ENCODE measurements at places on chromosomes 2 and 18.

- no peak for DNase-seq
Measured at GRCh38 chr2:167181134-167181533, 292.9 kb downstream of the XIRP2 start.

GRCh38 chr18:75246721-75247610, 36.4 kb downstream of the TSHZ1 start:
- no peak for DNase-seq

- DNase-seq: no peak
Measured at GRCh38 chr2:176247859-176248258, 21.4 kb upstream of the MTX2 start.

DNA sequence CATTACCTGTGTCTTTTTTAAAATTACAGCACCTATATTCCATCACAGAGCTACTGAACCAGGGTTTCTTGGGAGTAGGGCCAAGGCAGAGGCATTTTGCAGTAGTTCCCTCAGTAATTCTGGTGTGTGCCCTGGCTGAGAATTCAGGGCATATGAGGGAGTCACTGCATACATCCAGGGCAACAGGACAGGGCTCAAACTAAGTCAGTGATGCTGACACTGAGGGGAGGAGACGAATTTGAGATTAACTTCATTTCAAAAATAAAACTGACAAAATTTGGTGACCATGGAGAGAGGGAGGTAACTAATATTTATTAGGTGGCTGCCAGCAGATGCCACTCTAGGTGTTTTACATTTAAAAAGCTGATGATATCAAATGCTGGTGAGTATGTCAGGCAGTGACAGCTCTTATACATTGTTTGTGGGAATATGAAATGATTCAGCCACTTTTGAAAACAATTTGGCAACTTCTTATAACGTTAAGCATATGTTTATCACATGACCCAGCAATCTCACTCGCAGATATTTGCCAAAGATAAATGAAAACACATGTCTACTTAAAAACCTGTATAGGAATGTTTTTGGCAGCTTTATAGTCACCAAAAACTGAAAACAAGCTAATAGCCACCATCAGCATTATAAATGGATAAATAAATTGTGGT, 20.3 kb downstream of the STRADB start:
- no peak for DNase-seq

GRCh38 chr18:75581336-75582131, 154.0 kb upstream of the SMIM21 start:
- DNase-seq: no peak

GRCh38 chr2:96960153-96960961, 26.0 kb downstream of the FAM178B start:
- DNase-seq: peak; percentile 84

- peak; percentile 52 for DNase-seq
Measured at GRCh38 chr2:218569038-218569431, 396 bp downstream of the CNOT9 start.

DNA sequence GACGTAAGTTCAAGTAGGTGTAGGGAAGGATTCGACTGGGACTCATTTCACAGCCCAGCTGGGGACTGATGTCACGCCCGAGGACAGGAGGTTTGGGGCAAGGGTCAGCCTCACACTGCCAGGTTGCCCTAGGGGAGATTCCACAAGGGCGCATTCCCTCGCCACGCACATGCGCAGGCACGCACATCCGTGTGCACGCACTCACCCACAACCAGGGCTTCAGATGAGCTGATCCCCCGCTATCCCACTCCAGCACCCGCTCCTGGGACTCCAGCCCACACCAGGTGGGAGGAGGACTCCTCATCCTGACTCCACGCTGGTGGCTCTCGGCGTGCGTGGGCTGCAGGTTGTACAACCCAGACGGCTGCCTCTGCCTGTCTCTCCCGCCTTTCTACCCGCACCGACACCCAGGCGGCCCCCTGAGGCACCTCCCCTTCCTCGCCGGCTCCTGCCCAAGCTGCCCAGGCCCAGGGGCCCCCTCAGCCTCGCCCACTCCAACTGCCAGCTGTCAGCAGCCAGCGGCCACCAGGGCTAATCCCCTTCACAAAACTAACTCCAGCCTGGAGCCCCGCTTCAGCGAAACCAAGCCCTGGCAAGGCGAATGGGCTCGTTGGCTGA, 47.8 kb upstream of the FOSL2 start:
- DNase-seq: no peak

- no peak for DNase-seq
Measured at GRCh38 chr2:101446869-101447268, 28.0 kb downstream of the RFX8 start.

DNA sequence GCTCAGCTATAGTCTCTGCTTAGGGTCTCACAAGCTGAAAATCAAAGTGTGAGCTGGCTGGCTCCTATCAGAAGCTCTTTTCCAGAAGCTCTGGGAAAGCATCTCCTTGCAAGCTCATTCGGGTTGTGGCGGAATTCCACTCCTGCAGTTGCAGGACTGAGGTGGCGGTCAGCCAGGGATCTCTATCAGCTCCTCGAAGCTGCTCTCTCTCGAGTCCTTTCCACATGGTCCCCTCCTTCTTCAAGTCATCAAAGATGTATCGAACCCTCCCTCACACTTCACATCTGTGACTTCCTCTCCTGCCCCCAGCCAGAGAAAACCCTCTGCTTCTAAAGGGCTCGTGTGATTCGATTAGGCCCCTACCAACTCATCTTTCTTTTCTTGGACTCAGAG, 141.7 kb downstream of the ZFP36L2 start:
- no peak for DNase-seq

- no peak for DNase-seq
Measured at GRCh38 chr2:110106642-110107041, 9.0 kb downstream of the MALL start.

- DNase-seq: no peak
Measured at GRCh38 chr18:26335156-26335555, 108.9 kb downstream of the TAF4B start.

DNA sequence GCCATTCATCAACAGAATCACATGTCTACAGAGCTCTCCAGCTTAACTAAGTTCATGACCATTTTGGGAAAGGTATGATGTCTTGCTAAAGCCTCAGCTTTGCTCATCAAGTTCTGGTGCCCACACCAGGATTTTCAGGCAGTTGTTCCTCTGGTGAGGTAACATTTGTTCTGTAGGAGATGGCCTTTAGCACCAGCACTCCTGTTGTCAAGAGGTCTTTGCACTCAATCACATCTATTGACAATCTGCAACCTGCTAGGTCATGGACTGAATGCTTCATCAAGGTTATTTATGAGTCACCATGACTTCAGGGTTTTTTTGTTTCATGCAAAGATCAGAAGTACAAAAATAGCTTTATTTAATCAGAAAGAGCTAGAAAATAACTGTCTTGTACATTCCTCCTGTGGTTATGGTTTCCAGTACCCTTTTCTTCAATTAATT, 36.6 kb upstream of the VIT start:
- no peak for DNase-seq

DNA sequence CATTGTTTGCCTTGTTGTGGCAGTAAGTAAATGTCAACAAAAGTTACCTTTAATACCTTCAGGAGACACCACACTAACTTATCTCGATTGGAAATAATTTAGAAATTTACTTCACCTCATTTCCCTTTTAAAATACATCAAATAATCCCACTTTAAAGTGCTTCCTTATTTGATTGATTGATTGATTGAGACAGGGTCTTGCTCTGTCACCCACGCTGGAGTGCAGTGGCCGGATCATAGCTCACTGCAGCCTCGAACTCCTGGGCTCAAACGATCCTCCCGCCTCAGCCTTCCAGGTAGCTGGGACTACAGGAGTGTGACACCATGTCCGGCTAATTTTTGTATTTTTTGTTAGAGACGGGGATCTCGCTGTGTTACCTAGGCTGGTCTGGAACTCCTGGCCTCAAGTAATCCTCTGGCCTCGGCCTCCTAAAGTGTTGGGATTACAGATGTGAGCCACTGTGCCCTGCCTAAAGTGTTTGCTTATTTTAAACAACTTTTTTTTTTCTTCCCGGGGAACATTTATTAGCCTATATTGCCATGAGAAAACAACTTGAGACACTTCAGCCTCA, 12.0 kb upstream of the PAX3 start:
- DNase-seq: no peak

DNA sequence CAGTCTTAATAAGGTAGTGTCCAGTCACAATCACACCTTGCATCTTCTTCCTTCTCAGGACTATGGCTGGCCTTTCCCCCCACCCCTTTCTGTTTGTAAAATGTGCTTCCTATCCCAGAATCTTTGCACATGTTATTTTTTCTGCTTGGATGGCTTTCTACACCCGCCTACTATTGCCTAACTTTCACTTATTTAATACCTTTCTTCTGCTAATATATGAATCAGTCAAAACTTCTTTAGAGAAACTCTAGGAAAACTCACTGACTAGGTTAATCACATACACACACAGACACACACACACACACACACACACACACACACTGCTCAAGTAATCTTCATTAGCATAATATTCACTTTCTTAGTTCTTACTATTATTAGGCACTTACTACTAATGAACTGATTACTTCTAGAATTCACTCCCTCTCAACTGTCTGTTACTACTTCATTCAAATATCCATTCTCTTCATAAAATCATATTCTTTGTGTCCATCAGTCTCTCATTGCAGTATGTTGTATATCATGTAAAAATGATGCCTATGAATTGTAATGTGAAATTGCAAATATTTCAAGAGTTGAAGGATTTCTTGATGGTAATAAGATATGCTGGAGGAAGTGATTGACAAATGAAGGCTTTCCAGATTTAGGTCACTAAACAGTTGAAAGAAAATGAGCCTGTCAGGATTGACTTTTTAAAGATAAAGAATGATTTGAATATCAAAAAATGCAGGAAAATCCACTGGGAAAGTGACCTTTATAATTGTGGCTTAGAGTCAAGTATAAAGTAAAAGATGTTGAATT, 51.2 kb downstream of the CLIP4 start:
- DNase-seq: no peak

GRCh38 chr2:108870069-108870644, 83.6 kb downstream of the CCDC138 start:
- DNase-seq: no peak

GRCh38 chr18:48934415-48934722, 16.4 kb downstream of the SMAD7 start:
- DNase-seq: no peak

DNA sequence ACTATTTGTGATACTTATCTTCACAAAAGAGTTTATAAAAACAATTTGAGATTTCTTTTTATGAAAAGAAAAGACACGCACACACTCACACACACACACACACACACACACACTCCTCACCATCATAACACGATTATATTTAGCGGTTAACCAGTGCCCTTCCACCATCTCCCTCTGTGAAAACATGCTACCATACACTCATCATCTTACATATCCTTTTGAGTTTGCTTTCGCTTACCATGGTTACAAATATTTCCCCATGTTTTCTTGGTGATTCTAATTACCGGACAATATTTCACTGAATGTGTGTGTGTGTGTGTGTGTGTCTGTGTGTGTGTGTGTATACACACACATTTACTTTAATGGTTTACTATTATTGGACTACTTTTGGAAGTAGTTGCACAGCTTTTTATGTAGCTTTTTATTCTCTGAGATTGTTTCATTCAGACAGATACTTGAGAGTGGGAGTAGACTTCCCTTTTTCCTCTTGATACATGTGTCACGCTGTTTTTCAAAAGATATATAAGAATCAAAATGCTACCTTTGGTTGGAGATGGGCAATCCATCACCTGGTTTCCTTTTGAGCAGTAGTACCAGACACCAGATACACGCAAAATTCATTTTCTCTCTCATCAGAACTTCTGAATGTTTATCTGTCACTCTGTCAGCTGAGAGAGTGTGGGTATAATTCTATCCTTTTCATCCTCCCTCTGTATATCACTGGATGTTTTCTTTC, 138.1 kb downstream of the SETBP1 start:
- DNase-seq: no peak

- no peak for DNase-seq
Measured at GRCh38 chr2:27636766-27637165, 7.9 kb downstream of the GPN1 start.

DNA sequence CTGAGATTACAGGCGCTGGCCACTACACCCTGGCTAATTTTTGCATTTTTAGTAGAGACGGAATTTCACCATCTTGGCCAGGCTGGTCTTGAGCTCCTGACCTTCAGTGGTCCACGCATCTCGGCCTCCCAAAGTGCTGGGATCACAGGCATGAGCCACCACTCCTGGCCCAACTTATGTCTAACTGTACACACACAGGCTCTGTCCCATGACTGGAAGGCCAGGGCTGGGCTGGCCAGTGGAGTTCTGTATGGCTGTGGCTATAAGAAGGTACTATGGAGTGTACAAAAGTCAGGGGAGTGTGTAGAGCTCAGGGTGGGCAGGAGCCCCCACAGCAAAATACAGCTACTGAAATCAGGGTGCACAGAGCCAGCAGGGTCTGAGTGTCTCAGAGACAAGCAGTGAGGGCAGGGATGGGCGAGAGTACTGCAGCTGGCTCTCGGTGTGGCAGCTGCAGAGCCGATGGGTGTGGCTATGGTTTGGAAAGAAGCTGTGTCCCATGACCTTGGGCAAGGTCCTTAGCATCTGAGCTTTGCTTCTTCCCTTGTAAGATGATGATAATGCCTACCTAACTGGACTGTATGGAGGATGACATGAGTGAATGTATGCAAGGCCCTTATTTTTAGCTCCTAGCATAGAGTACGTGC, 10.4 kb upstream of the MSGN1 start:
- no peak for DNase-seq

DNA sequence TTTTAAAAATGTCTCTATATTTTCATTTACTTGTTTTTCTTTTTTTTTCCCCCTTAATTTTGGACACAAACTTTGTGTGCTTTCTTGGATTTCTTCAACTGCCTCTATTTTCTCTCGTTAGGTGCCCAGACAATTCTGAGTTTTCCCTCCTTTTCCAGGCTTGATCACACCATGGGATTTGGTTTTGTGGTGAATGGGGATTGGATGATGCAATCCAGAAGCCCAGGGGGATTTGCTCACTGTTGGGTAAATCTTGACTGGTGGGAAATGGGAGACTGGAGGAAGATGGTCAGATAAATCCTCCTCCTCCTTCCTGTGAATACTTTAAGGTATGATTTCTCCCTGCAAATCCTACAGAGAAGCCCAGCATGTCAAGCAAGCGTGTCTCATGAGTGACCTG, 19.5 kb upstream of the PAX8 start:
- DNase-seq: no peak

GRCh38 chr2:138084206-138084605, 119.9 kb downstream of the HNMT start:
- DNase-seq: no peak

DNA sequence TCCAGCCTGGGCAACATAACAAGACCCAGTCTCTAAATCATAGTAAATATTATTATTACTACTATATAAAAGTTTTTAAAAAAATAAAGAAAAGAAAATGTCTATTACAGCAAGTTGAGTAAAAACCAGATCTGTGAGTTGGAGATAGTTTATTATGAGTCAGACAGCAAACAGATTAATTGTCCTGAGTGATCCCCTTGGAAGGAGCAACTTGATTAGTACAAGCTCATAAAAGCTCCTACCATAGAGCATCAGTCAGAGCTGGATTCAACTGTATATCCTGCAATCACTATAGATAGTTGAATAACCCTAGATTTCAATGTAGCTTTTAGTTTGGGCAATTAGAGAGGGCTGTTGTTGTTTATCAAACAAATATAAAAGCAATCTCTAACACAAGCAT, 84.1 kb downstream of the TRABD2A start:
- no peak for DNase-seq

- no peak for DNase-seq
Measured at GRCh38 chr2:41853427-41854191, 194.2 kb upstream of the PKDCC start.
